CD4-positive, alpha-beta T cell (primary cell): ENCODE measurements at places on chromosomes 7 and 10.
A peak's percentile ranks its signal among the peaks of the same experiment; 100 is the strongest.

DNA sequence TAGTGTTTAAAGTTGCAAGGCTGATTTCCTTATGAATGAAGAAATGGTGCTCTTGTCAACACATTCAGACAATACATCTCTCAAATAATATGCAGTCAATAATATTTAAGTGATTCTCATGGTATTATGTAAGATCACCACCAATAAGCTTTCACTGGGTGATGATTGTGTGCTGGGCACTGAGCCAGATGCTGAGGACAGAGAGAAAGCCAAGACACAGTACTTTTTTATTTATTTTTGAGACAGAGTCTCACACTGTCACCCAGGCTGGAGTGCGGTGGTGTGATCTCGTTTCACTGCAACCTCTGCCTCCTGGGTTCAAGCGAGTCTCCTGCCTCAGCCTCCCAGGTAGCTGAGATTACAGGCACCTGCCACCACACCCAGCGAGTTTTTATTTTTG lies 130.6 kb upstream of the LSM8 start:
- DNase-seq: no peak

DNA sequence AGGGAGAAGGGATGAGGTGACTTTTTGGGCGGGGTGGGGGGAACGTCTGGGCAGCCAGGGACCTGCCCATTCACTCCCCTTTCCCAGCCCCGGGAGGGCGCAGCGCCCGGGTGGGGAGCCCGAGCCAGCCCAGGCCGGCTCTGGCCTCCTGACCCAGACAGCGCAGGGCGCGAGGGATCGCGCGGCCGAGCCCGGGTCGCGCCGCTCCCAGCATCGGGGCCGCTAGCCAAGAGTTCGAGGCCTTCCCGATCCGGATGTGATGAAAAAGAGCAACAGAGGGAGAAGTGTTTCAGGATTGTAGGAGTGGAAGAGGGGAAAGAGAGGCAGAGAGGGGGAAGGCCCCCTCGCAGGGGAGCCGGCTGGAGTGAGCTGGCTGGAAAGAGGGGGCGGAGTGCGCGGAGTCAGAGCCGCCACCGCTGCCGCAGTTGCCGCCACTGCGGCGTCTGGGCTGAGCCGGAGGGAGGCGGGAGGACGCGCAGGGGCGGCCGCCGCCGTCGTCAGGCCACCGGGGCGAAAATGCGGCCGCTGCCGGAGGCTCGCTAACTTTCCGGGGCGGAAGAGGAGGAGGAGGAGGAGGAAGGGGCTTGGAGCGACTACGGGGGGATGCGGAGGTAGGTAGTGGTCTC lies at the start of gene MDFIC:
Gene MDFIC (plus strand): TSS at position 69 of the 626 bp plus-strand sequence. CDS start 940 bp downstream, outside the sequence.
- peak; percentile 84 for DNase-seq

DNA sequence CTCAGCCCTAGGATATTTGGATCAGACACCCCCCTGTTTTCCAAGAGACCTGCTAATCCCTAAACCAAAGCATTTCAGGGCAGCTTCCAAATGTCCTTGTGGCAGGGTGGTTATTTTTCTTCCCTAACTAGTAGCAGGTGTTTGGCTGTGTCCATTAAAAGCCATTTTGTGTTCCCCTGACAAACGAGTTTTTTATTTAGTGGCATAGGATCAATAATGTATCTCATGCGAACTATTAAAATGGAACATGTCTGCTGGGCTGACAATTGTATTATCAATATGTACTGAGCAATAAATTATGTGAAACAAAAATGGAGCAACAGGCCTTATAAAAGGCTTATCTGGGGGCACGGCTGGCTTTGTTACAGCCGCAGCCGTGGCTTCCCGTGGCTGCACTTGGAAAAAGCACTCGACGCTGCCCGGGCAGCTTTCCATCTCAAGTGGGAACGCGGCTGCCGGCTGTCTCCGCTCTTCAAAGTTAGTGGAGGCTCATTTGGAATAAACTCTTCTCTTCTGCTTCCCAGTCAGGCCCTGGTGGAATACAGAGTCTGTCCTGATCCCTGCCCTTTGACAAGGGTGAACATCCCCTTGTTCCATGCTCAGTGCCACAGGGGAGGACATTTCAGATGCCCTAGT lies 554.3 kb downstream of the TYW1 start:
- no peak for DNase-seq

DNA sequence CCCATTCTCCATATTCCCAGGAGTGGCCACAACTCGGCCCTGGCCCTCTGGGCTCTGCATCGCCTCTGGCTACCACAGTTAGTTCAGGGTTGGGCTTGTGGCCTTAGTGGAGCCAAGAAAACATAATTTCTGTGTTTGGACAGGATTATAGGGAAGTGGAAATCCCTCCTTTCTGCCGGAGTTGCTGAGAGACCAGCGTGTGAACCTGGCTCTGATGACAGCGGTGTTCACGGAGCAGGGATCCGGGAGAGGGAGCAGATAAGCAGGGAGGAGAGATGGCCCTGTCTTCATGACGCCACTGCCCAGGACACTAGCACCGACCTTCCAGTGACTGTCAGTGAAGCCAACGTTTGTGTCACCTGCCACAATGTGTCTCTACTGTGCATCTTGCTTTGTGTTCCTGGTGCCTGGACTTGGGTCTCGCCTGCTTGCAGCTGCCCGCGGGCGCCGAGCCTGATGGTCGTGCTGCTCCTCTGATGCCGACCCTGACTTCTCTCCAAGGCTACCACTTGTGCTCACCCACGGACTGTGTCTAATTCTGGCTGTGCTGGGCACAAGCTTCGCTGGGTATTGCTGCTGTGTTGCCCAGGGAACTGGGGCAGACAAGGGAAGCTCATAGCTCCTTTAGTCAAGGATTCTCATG lies 67.0 kb upstream of the VIPR2 start:
- DNase-seq: no peak

DNA sequence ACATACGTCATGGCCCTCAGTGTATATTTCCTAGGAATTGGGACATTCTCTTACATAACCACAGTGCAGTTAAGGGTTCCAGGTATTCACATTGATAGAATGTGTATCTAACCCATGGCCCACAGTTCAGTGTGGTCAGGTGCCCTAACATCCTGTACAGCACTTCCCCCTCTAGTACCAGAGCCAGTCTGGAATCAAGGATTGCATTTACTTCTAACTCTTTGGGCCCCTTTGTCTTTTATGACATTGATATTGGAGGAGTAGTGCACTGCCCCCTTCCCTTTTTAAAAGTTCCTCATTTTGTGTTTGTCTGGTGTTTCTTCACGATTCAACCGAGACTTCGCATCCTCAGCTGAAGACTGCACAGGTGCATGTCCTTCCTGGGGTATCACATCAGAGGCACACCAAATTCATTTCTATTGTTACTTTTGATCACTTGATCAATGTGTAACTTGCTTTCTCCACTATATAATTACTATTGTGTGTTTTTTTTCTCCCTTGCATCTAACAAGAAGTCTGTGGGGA lies 22.4 kb upstream of the NPFFR1 start:
- DNase-seq: no peak

DNA sequence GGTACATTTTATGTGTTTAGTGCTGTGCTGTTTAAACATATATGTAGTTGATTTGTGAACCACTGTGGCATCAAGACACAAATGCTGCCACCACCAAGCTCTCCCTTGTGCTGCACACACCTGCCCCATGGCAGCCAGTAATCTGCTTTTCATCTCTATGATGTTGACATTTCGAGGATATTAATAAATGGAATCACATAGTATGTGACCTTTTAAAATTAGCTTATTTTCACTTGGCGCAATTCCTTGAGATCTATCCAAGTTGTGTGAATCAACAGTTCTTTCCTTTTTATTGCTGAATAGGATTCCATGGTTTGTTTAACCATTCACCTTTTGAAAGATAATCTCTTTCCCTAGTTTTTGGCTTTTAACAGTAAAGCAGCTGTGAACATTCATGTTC lies 73.1 kb downstream of the BMPR1A start:
- DNase-seq: no peak

GRCh38 chr7:105367458-105367857 lies 21.3 kb downstream of the SRPK2 start:
- DNase-seq: no peak

DNA sequence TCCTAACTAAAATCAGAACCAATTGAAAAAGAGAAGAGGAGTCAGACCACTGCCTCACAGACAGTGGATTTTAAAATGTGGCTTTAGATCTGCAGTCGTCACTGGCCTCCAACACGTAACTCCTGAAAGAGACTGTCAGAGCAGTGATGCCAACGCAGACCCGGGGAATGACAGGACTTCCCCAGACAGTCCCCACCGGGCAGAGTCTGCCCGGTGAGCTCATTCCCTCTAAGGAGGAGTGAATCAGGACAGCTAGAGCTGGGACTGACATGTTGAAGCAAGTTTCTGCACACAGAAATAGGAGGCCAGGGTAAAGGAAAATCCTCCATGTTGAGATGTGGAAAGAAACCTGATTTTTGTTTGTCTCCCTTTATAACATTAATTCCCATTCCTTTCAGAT lies 105.0 kb downstream of the TES start:
- DNase-seq: no peak

- DNase-seq: no peak
Observed at GRCh38 chr7:131071786-131072504, 255.7 kb upstream of the MKLN1 start.

- DNase-seq: no peak
Observed at GRCh38 chr7:15313361-15313760, 248.5 kb downstream of the AGMO start.

DNA sequence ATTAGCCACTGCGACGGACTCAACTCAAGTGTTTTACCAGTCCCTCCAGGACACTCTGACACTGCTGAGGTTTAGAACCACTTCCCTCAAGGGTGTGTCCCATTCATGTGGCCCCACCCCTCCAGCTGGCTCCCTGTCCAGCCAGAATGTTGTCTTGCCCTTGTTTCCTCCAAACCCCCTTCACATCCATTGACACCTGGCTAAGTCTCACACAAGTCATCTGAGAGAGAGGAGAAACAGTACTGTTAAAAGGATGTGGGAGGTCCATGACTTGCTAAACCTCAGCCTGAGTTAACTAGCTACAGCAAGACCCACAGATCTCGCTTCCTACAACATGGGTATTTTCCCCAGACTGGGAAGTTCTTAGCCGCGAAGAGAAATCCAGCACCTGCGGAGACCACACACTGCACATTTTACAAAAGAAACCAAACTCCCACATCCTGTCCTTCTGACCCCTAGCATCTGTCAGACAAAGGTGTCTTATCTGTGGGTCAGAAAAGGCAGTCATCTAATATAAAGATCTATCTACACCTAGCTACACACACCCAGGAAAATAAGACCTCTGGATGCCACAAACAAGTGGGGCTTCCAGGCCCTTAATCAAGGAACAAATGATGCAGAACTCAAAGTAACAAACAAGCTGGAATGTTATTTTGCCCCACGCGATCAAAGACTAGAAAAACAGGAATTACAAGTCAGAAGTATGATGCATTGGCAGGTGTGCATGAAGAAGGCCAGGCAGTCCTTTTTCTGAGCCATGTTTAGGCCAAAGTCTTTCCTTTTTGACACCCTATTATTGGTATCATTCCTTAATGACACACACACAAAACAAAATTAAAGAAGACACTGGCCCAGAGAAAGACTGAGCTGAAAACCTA lies 13.9 kb downstream of the OSBPL3 start:
- no peak for DNase-seq

DNA sequence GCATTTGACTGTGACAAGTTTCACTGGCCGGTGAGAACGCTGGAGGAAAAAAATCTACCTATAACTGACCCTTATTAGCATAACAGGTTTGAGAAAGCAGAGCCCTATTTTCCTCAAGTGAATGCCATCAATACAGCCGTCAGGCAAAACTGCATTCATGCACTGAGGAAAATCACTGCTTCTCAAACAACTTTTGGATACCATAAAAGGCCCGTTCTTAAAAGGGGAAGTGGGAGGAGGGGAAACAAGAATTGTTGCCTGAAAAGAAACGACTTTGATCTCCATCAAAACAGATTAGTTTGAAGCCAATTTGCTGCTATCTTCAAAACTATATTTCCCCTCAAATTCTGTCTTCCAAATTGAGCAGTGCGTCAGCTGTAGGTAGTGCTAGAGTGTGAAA lies 670.6 kb downstream of the PCDH15 start:
- no peak for DNase-seq

GRCh38 chr7:123415625-123416024 lies 118.8 kb downstream of the IQUB start:
- DNase-seq: no peak

DNA sequence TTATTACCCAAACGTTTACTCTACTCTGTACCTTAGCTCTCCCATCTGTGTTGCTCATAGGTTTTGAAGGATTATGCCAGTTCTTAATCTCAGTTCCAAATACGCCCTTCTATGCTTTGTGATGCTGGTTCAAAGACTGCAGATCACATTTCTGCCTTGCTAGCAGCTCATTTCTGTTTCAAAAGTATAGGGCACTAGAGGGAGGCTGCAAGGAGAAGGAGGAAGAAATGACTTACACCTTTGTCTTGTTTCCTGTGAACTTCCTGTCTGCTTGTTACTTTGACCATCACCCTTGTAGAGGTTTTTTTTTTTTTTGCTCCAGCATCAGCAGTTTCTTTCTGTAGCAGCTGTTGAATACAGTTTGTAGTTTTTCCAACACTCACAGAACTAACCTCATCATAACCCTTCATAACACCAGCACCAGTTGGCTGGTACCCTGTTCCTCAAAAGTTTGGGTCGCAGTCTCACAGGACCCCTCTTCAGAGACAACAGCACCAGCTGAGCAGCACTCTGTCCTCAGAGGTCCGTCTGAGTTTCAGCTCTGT lies 16.5 kb downstream of the SLK start:
- DNase-seq: no peak

DNA sequence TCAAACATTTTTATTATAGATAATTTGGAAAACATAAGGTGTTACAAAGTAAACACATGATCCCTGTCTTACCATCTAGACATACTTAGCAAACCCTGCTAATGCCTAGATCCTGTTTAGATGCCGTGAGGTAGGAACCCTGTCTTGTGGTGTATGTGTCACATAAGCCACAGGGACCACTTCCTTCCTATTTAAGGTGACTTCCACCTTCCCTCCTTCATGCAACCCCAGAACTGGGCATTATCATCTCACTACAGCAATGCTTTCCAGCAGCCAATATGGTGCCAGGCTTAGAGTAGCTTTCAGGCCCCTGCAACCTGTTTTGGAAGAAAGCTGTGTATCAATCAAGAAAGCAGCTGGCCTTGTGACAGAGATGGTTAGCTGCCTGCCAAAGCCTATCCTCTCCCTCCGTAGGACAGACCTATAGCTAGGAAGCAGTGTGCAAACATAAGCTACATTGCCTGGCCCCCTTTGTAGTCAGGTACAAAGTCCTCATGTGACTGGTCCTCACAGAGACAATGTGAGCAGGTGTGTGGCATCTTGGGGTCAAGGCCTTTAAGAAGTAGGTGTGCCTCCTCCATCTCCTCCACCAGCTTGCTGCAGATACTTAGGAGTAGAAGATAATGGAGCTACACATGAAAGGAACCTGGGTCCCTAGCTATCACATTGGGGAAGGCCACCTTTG lies 146.8 kb downstream of the SPAG6 start:
- no peak for DNase-seq

DNA sequence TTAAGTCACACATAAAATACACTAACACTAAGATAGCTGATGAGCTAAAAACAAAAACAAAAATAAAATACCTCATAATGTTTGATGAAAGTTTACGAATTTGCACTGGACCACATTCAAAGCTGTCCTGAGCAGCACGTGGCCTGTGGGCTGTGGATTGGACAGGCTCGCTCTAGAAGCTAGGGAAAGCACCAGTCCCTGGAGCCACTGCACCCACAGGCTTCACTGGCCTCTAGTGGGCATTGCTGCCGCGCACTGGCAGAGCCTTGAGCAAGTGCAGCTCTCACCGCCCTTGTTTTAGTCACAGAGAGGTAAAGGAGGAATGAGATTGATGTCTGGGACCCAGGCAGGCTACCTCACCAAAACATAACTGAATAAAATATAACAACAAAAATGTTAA lies 67.6 kb downstream of the PAX2 start:
- no peak for DNase-seq

- no peak for DNase-seq
Observed at GRCh38 chr10:64430690-64431323, 909.6 kb downstream of the REEP3 start.

- no peak for DNase-seq
Observed at GRCh38 chr10:94315024-94315451, 47.7 kb downstream of the NOC3L start.
